ENCODE measurements at places on chromosomes 6 and 20.
A peak's percentile ranks its signal among the peaks of the same experiment; 100 is the strongest.

GRCh38 chr20:53599910-53600632 is 6.4 kb upstream of the ZNF217 start:
- no peak for DNase-seq

DNA sequence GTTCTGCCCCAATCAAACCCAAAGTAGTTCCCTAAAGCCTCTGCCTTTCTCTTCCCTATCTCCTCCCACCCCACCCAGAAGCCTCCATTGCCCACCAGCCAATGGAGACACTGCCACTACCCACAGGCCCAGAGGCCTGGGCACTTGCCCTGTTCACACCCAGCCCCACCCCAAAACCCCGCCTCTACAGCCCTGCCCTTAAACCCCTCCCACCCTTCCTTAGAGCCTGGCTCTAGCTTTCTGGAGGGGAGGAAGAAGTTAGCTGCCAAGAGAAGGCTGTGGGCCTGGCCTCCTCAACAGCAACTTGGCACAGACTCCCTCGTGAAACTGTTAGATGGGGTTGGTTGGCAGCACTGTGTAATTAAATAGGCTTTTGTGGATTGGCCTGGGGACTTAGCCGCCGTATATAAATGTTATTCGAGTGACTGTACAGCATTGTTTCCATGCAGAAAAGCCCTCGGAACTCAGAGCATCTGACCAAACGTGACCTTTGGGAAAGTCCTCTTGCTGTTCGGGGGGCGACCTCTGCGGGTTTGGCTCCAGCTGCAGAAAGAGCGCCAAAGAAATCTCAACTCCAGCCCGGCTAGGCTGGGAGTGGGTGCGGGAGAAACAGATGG is 31.4 kb downstream of the COL11A2 start:
- peak; percentile 24 for DNase-seq

- no peak for DNase-seq
These were observed 1.1 kb upstream of the ZBTB46 start for GRCh38 chr20:63831993-63832686.

- no peak for DNase-seq
These were observed 172.8 kb downstream of the KLHL32 start for GRCh38 chr6:97097068-97098047.

GRCh38 chr6:125596020-125596419 is 153.4 kb upstream of the HEY2 start:
- DNase-seq = no peak

All from activated CD4-positive, alpha-beta T cell treated with anti-CD3 and anti-CD28 coated beads for 48 hours (primary cell).